CD4-positive, alpha-beta T cell treated with Interleukin-15 for 4 hours (primary cell): ENCODE measurements at places on chromosomes 2 and 18.
A peak's percentile ranks its signal among the peaks of the same experiment; 100 is the strongest.

DNA sequence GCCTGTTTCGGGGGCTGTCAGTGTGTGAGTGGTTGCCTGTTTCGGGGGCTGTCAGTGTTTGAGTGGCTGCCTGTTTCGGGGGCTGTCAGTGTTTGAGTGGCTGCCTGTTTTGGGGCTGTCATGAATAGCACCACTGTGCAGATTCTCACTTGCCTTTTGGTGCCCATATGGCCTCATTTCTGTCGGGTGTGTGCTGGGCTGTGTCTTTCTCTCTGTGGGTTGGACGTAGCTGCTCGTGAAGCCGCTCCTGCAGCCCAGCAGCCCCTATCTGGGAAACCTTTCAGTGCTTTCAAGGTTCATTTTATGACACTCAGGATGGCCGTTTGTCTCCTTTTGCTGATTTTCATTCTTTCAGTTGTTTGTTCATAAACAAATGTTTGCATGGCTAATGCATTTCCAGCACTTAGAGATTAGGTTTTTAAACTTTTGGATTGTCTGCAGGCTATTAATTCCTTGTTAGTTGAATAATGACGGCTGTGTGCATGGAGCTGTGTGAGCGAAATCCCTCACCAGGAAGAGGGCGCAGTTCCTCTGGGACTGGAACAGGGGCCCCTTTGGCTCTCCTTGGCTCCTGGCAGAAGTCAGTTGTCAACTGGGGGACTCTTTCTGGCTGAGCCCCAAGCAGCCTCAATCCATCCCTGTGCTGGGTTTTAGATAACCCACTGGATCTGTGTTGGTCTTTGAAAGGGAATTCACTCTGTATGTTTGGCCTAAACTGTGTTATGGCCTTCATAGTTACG lies 10.8 kb downstream of the AGAP1 start:
- DNase-seq = no peak

GRCh38 chr2:30684996-30685395 lies 122.2 kb downstream of the CAPN13 start:
- no peak for DNase-seq

DNA sequence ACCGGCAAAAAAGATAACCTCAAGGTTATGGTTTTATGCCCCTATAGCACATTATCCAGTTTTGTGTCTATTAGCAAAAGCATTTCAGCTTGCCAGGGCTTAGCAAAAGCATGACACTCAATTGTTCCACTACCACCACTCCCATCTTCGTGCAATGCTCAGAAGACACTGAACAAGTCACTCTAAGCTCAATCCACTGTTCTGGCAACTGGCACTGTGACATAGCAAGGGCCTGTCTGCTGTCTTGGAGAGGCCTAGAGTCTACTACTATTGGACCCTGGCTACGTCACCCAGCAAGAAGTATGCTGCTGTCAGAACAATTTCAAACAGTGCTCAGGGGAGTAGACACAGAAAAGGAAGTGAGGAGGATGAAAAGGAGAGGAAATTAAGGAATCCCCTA lies 103.5 kb upstream of the PPP1CB start:
- no peak for DNase-seq

DNA sequence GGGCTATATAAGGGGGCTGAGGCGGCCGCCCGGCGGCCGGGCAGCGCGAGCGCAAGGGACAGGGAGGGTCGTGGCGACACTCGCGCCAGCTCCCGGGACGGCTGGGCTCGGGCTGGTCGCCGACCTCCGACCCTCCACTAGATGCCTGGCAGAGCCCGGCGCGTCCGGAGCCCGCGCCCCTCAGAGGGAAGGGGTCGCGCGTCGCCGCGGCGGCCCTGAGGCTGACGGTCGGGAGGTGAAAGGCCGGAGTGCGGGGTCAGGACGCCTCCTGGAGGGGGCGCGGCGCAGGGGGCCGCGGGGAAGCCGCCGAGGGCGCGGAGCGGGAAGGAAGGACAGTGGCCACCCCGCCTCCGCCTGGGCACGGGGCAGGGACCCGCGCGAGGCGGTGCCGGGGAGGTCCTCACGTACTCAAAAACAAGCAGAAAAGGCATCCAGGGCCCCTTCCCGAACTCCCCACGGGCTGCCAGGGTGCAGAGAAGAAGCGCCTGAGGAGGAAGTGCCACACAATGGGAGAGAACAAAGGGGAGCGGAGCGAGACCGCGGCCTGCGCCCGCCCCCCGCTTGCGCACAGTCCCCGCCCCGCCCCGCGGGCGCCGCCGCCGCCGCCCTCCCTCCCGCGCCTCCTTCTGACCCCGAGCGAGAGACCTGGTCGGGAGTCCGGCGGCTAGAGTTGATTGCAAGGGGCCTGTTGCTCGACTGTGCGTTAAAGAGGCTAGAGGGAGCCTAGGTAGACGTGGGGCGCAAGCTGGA lies 776 bp upstream of the KLF7 start:
- peak; percentile 59 for DNase-seq

DNA sequence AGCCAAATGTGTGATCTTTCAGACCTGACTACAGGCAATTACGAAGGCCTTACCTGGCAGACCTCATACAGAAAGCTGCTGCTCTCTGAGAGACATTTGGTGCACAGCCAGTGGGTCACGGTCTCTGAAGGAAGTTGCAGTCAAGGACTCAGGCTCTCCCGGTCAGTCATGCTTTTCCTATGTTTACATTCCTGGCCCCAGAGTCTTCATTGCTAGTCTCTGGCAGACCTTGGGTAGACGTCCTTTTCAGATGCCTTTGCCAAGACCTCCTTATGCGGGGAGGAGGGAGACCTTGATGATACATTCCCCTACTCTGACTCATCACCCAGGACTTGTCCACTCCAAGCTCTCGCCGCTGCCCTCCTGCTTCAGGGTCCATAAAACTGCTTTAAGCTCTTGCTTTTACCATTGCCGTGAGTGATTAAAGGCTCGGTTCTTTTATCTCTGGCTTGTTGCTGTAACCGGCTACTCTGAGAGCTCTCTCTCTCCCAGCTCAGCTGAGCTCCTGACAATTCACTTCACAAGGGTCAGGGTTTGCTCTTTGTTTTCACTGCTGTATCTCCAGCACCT lies 62.0 kb upstream of the SLC35F5 start:
- no peak for DNase-seq

GRCh38 chr18:45731716-45732115 lies 7.7 kb downstream of the SLC14A1 start:
- no peak for DNase-seq

- no peak for DNase-seq
Measured at GRCh38 chr2:104658904-104659591, 194.9 kb upstream of the POU3F3 start.

- DNase-seq = no peak
Measured at GRCh38 chr18:48875314-48875941, 75.3 kb downstream of the SMAD7 start.

GRCh38 chr2:113134717-113135116 lies 7.3 kb downstream of the IL1RN start:
- no peak for DNase-seq
